Right lobe of liver (tissue), 6 donors: ENCODE measurements at places on chromosomes 13 and 19.
A peak's percentile ranks its signal among the peaks of the same experiment; 100 is the strongest.

DNA sequence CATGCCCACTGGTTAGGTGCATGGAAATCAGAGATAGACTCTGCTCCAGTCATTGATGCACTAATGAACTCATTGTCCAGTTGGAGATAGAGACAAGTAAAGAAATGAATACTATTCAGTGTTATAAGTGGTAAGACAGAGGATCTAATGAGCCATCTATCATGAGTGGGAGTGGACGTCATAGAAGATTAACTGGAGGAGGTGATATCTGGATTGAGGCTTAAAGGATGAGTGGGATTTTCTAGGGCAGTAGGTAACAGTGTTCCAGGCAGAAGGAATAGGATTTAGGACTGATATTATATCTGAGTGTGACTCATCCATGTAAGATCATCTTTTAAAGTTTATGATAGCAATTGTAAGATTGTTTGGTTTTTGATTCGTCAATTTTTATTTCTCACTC, 152.2 kb upstream of the CSNK1A1L start:
- H3K27ac ChIP-seq: no peak overlapping the region
- no peak overlapping the region for H3K4me3 ChIP-seq
- no peaks in the 10 kb centered on the region for H3K4me1 ChIP-seq
- no peaks in the 10 kb centered on the region for H3K27me3 ChIP-seq

DNA sequence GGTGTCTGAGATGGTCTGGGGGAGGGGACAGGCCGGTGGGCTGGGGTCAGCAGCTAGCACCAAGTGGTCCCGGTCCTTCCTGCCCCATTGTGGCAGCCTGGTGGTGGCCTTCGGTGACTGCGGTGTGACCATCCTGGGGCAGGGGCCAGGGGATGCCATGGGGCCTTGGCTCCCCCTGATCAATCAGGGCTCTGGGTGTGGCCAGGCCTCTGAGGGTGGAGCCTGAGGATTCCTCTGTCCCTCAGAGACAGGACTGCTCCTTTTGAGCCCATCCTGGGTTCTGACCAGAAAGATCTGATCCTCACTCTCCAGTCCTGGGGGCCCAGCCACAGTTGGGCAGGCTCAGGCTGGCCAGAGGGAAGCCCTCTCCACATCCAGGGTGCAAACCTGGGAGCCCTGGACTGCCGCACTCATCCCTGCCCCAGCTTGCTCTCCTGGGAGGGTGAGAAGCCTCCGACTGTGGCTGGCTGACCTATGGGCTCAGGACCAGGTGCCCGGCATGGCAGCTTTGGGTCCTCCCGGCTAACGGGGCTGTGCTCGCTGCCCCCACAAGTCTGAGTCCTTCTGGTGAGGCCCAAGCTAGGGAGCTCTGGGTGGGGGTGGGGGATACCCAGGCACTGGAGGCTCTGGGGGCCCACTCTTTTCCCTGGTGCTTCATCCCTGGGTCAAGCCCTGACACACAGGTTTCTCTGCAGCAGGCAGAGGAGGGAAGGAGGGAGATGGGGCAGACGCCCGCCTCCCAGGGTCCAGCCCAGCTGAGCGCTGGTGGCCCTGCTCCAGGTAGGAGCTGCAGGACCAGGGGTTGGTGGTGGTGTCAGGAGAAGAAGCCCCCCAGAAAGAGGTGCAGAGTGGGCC, 59.5 kb downstream of the IER2 start:
- DNase-seq: no peak
- no peak overlapping the region for H3K27ac ChIP-seq
- H3K4me1 ChIP-seq: no peaks in the 10 kb centered on the region
- H3K36me3 ChIP-seq: no peaks in the 10 kb centered on the region

GRCh38 chr13:61774903-61775302, 359.3 kb upstream of the PCDH20 start:
- H3K4me3 ChIP-seq: no peak overlapping the region
- no peak for DNase-seq
- H3K36me3 ChIP-seq: no peaks in the 10 kb centered on the region
- H3K27me3 ChIP-seq: no peaks in the 10 kb centered on the region

- no peak overlapping the region for H3K27ac ChIP-seq
- DNase-seq: no peak
- H3K36me3 ChIP-seq: no peaks in the 10 kb centered on the region
Measured at GRCh38 chr13:52785739-52786138, 46.1 kb upstream of the CNMD start.

DNA sequence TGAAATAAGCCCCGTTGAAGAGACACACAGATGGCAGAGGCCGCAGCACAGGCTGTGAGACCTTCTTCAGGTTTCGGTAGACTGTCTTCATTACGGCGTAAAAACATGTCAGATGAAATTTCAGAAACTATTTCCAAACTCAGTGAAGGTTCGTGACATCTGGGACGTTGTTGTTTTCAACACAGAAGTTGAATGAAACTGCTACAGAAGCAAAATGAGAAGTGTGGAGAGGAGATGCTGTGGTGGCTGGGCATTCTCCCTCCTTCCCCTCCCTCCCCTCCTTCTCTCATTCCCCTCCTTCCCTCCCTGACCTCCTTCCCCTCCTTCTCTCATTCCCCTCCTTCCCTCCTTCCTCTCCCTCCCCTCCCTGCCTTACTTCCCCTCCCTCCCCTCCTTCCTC, 113.6 kb downstream of the ATP11A start:
- no peak overlapping the region for H3K27ac ChIP-seq
- no peaks in the 10 kb centered on the region for H3K36me3 ChIP-seq
- no peak overlapping the region for H3K4me3 ChIP-seq
- DNase-seq: no peak
- no peaks in the 10 kb centered on the region for H3K27me3 ChIP-seq

DNA sequence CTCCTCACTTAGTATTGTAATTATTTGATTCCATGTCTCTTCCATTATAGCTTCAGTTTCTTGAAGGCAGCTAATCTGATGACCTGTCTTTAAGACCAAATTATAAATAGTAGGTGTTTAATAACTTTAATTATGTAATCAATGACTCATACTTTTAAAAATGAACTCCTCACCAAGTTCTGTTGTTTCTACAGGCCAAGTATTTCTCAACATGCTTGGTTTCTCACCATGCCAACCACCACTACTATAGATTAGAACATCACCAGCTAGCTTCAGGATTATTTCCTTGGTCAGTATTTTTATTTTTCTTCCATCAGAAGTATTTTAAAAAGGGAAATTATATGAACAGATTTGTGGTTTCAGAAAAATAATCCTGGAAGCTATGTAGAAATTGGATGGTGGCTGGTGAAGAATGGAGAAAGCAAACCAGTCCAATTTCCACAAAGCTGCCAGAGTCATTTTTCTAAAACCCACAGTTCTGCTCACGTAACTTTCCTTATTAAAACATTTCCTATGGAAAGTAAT, 237.7 kb upstream of the DACH1 start:
- H3K36me3 ChIP-seq: no peaks in the 10 kb centered on the region
- DNase-seq: no peak
- no peak overlapping the region for H3K27ac ChIP-seq
- H3K4me1 ChIP-seq: no peaks in the 10 kb centered on the region
- no peak overlapping the region for H3K4me3 ChIP-seq

- no peaks in the 10 kb centered on the region for H3K27me3 ChIP-seq
- no peak for DNase-seq
- no peaks in the 10 kb centered on the region for H3K4me1 ChIP-seq
- peak overlapping the region; percentile 27 for H3K27ac ChIP-seq
- H3K4me3 ChIP-seq: no peak overlapping the region
Measured at GRCh38 chr13:110339975-110340550, 33.0 kb downstream of the COL4A2 start.

DNA sequence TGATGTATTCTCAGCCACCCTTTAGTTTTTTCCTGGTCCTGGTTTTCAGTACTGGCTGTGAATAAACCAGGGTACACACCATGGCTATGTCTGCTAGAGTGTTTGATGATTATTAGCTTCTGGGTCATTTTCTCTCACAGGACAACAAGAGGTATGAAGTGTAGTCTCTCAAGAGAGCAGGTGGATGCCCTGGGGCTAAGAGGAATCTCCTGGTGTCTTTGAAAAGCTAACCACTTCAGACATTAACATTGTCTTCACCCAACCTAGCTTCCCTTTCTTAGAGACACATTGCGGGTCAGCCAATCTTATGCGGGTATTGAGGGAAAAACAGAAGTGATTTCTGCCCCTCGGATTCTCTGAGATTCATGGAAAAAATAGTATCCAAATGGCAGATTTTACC, 1.6 kb downstream of the ZNF730 start:
- H3K4me1 ChIP-seq: no peaks in the 10 kb centered on the region
- no peaks in the 10 kb centered on the region for H3K27me3 ChIP-seq

DNA sequence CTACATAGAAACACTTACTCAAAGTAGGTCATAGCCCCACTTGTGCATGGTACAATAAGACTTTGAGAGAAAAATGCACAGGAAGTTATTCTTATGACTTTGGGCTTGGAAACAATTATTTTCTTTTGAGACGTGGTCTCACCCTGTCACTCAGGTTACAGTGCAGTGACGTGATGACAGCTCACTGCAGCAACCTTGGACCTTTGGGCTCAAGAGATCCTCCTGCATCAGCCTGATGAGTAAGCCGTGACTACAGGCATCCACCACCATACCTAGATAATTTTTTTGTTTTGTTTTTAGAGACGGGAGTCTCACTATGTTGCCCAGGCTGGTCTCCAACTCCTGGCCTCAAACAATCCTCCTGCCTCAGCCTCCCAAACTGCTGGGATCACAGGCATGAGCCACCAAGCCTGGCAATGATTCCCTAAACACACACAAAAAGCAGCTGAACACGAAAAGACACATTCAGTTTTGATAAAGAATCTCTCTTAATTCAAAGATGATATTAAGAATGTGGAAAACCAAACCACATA, 17.9 kb downstream of the NLRP9 start:
- H3K4me3 ChIP-seq: no peak overlapping the region
- H3K36me3 ChIP-seq: no peaks in the 10 kb centered on the region
- H3K27me3 ChIP-seq: no peaks in the 10 kb centered on the region
- H3K27ac ChIP-seq: no peak overlapping the region
- no peaks in the 10 kb centered on the region for H3K4me1 ChIP-seq

DNA sequence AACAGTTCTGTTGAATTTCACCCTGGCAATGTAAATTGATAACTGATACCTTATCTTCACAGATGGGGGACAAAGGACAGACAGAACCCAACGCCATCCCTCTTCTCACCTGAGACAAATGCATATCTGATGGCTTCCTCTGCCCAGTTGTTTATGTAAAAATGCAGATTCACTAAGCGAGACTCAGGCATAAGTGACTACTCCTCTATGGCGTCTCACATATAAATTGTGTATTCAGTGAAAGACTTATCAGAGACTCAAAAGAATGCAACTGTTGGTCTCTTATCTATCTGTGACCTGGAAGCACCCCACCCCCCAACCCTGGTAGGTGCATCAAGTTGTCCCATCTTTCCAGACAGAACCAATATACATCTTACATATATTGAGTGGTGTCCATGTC, 13.3 kb upstream of the CALM3 start:
- no peaks in the 10 kb centered on the region for H3K36me3 ChIP-seq
- no peak overlapping the region for H3K4me3 ChIP-seq
- DNase-seq: no peak

DNA sequence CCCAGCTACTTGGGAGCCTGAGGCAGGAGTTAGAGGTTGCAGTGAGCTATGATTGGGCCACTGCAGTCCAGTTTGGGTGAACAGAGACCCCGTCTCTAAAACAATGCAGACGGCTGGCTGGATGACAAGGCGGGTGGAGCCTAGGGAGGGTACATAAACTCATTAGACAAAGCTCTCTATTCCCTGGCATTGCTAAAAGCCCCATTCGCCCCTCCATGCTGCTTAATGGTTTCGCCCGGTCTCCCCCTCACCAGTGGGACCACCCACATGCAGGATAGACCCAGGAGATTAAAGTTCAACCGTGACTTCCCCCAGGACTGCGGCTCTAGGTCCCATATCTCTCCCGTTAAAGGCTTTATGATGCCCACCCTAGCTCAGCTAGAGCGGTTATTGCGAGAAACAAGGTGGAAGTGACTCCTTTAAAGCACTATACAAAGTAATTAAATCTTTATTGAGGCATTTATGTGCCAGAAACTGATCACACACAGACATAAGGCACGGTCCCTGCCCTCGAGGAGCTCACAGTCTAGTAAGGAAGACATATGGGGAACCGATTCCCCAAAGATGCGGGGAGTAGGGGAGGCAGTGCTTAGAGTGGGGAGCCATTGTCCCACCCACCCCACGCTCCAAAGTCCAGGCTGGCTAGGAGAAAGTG, 4.9 kb downstream of the LYPD3 start:
- H3K4me1 ChIP-seq: no peaks in the 10 kb centered on the region
- no peaks in the 10 kb centered on the region for H3K27me3 ChIP-seq
- H3K4me3 ChIP-seq: no peak overlapping the region

GRCh38 chr19:47499371-47499770, 15.4 kb upstream of the KPTN start:
- H3K4me3 ChIP-seq: no peak overlapping the region
- peaks cover 2% of the 10 kb centered on the region for H3K36me3 ChIP-seq
- no peak for DNase-seq
- no peaks in the 10 kb centered on the region for H3K4me1 ChIP-seq
